ENCODE measurements at places on chromosomes 2 and 18. TPM values are rescaled to one million over a fixed set of nuclear protein-coding genes. Genes with fewer than 3 reads are reported as not detected.

ZNF892 gene
- 4.4 TPM for total RNA-seq

CYP27A1 gene
- 3.7 TPM for total RNA-seq

UGT1A8 gene
- total RNA-seq: not detected

ANKRD30BL gene
- not detected for total RNA-seq

FARSB gene
- total RNA-seq: 46.5 TPM

MRO gene
- total RNA-seq: 0.39 TPM

UGT1A5 gene
- not detected for total RNA-seq
